ENCODE measurements at places on chromosomes 2 and 18.
A peak's percentile ranks its signal among the peaks of the same experiment; 100 is the strongest.

GRCh38 chr2:80195034-80195433, 109.5 kb downstream of the LRRTM1 start:
- no peak for DNase-seq

- no peak for DNase-seq
Observed at GRCh38 chr2:37529830-37530415, 141.5 kb downstream of the CDC42EP3 start.

- no peak for DNase-seq
Observed at GRCh38 chr18:40019797-40020392, 1935.1 kb upstream of the PIK3C3 start.

DNA sequence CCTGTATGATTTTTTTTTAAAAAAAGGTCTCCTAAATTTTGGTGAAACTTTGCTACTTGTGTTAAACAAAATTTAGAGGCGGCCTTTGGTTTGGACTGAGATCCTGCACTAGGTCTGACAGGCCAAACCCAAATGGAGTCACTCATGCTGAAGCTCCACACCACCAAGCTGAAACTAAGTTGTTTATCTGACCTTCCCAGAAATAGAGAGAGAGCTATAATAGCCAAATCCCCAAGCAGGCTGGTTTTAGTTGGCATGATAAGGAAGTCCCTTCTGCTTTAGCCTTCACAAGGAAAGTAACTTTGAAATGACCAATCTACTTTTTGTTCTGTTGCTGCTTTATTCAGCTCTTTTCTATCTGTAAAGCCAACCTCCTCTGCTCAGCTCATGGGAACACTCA, 17.1 kb upstream of the THUMPD2 start:
- no peak for DNase-seq

- no peak for DNase-seq
Observed at GRCh38 chr18:32677578-32677977, 95.2 kb downstream of the KLHL14 start.

- DNase-seq, result no peak
Observed at GRCh38 chr2:203238292-203238703, 520 bp upstream of the CYP20A1 start.

- no peak for DNase-seq
Observed at GRCh38 chr2:98708396-98709186, 22.3 kb downstream of the MGAT4A start.

GRCh38 chr2:49111456-49111855, 42.9 kb downstream of the FSHR start:
- DNase-seq, result no peak

- DNase-seq, result no peak
Observed at GRCh38 chr2:199901942-199902341, 9.2 kb upstream of the C2orf69 start.

DNA sequence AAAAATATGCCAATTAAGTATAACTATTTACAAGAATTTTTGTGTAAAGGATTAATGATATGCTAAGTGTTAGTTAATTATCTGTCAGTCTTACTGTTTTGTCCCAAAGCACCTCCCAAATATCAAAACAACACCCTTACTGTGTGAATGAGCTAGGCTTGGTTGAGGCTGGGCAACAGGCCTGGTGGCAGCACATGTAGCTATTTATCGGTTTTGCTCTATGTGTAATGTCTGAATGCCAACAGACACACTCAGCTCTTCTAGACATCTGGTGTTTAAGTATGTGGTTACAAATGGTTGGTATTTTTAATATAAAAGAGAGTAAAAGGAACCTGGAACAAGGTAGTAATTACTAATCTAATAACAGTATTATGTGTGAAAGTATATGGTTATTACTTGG, 175.3 kb downstream of the RAB3GAP1 start:
- DNase-seq, result no peak

GRCh38 chr2:109211315-109211714, 82.3 kb downstream of the SH3RF3 start:
- DNase-seq, result no peak

GRCh38 chr2:201909961-201910361, 103.6 kb downstream of the CDK15 start:
- DNase-seq, result no peak

DNA sequence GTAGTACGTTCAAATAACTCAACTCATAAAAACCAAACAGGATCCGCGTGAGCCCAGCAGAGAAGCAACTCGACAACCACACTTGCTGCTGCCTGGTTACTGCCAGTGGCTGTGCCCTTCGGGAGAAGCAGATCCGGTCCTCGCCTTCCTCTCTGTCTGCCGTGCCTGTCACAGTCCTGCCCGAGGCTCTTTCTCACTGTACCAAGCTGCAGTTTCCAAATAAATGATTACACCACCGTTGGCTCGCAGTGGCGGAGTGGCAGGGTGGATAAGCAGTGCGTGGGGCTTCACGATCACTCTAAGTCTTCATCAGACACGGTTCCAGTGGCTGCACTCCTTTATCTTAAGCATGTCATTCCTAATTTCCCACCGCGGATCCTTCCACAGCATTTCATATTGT, 26.1 kb upstream of the SALL3 start:
- no peak for DNase-seq

- DNase-seq, result no peak
Observed at GRCh38 chr2:106163948-106164545, 30.1 kb downstream of the UXS1 start.

DNA sequence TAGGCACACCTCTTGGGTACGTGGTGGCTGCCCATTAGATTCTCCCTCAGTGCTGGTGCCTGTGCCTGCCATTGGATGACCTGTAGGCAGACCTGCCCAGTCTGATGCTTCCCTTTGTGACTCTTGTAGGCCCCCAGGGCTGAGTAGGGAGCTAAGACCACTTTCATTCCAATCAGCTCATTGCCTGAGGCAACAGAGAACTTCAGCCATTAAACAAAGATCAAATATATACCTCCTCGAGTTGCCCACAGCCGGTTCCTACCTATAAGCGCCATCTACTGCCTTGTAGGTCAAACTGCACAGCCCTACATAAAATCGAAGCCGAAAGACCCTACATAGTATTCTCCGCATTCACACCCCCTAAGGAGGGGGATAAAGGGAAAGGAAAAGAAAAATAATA, 184.6 kb downstream of the ETAA1 start:
- DNase-seq, result no peak

DNA sequence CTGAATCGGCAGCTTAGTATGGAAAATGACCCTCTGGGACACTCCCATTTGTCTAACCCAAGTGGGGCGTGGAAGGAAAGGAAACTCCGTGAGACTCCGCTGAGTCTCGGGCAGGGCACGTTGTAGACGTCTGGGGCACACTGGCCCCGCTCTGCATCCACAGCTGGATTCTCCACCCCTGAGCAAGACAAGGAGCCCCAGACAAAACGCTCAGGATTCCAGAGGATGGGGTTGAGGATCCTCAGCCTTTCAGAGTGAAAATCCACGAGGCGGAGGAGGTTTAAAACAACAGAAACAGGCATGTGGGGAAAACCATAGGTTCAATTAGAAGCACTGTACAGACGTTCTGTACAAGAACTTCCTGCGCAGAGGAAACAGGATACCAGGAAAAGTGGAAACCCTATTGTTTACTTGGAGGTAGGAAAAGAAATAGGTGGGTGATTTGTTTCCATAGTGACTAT, 124.9 kb upstream of the ZNF236 start:
- DNase-seq, result no peak

DNA sequence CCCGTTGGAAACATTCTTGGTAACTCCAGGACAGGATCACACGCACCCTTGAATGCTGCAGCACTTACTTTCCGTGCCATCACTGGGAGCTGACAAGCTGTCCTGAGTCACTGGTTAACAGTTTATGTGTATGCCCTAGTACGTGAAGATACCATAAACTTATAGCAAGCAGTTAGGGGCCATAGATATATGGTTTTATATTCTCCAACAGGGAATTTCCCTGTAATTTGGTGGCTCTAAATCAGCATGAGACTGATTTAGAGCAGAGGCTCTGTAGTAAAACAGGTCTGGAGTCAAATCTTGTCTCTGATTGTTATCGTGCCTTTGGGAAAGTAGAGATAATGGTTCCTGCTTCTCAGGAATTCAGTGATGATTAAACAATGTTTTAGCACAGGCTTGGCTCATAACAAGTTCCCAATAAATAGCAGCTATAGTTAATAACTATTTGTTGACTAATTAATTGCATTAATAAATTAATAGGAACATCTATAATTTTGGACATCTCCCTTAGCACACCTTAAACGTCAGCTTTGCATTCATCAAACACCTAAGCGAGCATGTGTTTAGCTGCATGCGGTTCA, 215.2 kb downstream of the VAPA start:
- DNase-seq, result no peak

GRCh38 chr2:112721819-112722522, 1.2 kb downstream of the NT5DC4 start:
- DNase-seq, result no peak

- no peak for DNase-seq
Observed at GRCh38 chr18:53906681-53907080, 317.8 kb downstream of the MBD2 start.

- DNase-seq, result no peak
Observed at GRCh38 chr2:65974067-65974723, 460.7 kb upstream of the MEIS1 start.

DNA sequence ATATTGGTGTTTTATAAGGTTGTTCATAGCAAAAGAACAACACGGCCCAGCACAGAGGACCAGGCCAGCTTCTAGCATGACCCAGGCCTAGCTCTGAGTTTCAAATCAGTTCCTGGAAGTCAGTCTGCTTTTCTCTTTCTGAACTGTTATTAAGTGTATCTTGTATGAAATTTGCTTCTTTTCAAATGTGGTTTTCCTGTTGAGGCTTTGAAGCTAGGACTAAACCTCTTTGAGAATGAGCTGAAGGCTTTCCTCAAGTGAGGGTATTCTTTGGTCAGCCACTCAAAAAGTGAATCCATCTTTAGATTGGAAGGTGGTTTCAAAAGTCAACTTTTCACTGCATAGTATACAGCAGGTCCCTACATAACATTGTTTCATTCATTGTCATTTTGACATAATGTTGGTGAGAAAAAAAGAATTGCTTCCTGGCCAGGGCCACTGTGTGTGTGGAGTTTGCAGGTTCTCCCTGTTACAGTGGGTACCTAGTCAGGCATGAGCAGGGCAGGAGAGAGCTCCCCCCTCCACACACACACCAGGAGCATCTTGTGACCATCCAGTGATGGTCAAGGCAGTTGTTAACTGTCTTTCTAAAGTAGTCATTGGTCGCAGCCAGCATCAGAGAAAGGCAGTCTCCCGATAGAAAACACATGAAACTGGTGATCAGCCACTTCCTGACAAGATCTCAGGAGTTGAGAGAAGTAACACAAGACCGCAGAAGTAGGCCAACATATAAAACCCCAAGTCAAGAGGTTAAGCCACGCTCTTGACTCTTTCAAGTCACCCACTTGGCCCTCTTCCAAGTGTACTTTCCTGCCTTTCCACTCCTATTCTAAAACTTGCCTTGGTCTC, 6.7 kb upstream of the ACAA2 start:
- peak; percentile 16 for DNase-seq

DNA sequence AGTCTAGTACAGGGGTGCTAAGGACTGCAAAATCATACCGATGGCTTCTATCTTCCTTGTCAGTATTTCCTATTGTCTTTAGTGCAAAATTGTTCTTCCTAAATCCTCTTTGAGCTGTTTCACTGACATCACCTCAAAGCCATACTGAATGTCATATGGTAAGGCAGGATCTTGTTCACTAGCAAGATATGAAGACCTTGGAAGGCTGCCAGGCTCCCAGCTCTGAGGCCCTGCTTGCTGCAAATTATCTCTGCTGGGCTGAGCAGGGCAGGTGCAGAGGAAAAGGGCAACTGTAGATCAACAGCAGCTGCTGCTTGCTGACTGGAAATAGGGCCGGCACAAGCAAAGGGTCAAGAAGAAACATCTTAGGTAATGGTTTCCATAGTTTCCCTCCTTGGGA, 58.2 kb downstream of the PMAIP1 start:
- no peak for DNase-seq

GRCh38 chr2:190533968-190534309, 583 bp downstream of the NEMP2 start:
- DNase-seq, result peak; percentile 36

DNA sequence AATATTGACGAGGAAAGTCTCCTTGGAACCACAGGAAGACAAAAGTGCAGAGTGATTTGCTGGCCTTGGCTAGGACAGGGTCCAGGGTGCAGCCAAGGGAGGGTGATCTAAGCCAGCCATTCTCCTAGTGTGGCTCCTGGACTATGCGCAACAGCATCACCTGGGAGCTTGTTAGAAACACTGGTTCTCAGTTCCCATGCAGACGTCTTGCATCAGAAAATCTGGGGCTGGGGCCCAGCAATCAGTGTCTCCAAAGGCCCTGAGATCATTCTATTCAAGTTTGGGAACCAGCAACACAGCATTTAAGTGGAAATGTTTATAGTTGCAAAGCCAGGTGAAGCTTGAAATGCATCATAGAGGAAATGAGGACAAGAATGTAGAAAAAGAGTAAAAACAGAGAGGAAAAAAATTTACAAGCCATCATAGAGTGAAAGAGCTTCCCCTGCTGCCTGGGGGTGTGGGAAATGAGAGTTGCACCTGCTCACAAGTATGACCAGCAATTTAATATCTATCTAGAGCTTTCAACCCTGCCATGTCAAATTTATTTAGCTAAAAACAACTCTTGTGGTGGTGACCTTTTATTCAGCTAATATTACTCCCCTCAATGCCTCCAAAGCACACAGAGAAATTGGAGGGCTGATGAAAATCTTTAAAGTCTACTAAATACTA, 54.4 kb upstream of the SEC11C start:
- DNase-seq, result no peak

DNA sequence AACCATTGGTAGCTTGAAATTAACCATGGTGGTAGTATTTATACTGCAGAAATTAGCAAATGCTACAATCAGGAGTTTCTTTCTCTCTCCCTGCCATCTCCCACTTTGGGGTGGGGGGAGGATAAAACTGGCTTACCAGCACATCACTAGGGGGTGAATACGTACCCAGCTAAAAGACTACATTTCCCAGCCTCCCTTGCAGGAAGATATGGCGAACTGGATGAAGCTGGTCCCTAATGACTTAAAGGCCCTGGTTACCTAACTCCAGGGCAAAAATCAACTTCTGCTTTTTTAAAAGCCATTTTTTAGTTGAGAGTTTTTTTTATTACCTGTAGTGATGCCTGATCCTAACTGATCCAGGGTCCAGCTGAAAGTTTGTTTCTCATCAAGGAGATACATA, 70.3 kb upstream of the RAB12 start:
- DNase-seq, result no peak

DNA sequence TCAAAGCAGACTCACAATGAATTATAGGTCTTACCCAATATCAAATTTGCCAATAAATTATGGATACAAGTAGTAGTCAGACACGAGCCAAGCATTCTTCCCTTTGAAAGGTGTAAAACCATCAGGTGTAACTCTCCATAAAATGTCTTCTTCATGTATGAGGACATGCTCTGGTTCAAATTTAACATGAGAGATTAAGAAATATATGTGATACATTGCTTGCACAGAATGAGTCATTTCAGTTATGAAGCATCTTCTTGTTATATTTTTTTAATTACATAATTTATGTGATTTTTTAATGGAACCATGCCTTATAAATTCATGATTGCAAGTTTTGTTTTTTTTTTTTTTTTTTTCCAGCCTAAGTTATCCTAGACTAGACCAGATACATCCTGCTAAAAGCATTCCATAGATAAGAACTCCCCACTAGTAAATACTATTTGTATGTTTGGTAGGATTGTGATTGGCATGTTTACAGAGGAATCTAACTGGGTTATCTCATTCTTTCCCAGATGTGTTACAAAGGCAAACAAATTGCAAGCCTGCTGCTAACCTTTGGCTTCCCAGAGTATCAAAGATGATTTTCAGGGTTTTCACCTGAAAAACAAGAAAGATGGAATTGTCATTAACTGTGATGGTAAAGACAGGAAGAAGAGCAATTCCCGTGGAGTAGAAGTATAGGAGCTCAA, 621.9 kb downstream of the XIRP2 start:
- DNase-seq, result no peak

- DNase-seq, result peak; percentile 81
Observed at GRCh38 chr2:42827647-42828486, 35.5 kb upstream of the HAAO start.

All from activated T-cell treated with anti-CD3 and anti-CD28 coated beads for 1 hour (primary cell).